Fibroblast of skin of back (primary cell): ENCODE measurements at places on chromosomes 13 and 19.

GRCh38 chr13:31927219-31927653 lies 104.3 kb upstream of the FRY start:
- no peak for DNase-seq

DNA sequence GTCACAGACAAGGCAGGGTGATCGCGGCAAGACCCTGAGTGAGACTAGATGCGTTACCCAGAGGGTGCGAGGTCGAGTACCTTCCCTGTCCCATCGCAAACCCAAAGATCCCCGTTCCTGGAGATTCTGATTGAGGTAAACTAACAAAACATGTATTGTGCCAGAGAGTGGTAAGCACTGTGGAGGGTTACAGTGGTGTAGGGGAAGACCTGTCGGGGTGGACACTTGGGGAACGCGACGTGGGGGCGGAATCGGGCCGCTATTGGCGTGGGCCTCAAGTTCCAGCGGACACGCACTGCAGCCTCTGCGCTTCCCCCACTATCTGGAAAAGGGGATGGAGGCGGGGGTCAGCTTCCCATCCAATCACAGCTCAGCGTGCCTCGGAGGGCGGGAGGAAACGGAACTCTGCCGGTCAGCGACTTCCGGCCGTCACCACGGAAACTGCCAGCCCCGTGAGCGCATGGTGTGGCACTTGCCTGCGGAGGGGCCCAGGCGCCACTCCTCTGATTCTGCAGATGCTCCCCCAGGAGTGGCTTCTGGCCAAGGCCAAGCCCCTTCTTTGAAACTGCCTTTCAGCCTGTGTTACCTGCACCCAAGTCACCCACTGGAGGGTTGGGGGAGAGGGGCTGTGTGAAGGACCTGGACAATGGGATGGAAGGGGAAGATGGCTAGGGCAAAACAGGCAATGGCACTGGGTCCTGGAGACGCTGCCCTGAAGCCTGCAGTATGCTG lies 1.0 kb upstream of the UBE2M start:
- DNase-seq: peak; percentile 94

DNA sequence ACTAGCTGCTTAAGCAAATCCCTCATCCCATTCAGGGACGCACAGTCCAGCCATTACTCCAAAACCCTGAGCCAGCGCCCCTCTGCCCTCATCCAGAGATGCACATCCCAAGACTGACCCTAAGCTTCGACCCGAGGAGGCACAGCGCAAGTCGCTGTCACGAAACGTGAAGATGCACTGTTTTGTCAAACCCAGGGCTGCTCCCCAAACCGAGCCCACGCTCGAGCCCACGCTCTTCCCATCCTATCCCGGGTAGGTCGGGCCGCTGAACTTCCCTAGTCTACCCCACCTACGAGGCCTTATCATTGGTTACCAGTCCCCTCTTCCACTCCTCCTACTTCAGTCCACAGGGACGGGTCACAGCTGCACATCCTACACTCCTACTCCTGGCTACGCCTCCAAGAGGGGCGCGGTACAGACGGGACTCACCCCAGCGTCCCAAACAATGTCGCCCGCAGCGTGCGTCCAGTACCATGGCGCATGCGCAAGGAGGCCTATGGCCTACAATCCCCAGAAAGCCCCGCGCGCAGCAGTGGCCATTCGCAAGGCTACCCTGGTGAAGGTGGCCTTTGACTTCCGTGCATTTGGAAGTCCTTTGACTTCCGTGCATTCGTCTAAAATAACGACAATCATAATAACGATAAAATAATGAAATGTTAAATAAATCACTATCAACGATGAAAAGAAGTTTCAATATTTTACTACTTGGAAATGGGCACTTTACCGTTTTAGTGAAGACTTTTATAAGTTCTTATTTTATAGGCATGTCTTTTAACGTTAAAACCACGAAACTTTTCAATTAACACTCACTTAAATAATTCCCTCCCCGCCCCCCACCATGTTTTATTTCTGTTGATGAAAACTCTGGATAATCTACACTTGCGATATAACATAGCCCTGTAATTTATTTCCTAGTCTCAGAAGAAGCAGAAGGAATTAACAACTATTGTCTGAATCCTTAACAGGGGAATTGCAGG lies at the start of gene ZNF285:
Gene ZNF285 (minus strand): TSS at position 470 of the 977 bp plus-strand sequence. CDS start 4,395 bp downstream, outside the sequence.
- DNase-seq: peak; percentile 97

GRCh38 chr13:77168237-77168636 lies 141.3 kb upstream of the FBXL3 start:
- no peak for DNase-seq

GRCh38 chr13:88461272-88462009 lies 790.3 kb downstream of the SLITRK5 start:
- DNase-seq: no peak

DNA sequence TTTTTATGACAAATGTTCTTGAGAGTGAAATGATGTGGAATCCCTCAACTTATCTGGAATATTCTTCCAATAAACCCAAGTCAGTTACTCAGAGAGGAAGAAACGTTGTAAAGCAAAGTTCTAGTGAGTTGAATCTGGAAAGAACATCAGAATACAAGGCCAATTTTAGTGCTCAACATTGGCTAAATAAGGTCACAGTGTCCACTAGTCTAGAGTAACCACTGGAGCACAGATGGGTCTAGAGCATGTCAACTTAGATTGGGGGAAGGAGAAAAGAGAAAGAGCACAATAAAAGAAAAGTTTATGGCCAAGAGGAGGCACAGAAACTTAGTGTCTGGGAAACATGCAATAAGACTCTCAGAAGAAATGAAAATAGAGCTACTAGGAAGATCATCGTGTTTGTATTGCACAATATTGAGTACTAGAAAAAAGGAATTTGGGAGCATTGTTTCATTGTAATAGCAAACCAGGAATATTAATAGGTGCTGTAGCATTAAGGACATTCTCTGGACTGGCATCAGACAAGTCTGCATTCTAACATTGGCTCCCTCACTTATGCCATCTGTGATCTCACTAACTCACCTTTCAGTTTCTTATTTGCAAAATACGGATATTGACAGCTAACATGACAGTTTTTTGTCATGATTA lies 1318.5 kb downstream of the PCDH9 start:
- DNase-seq: no peak

- DNase-seq: no peak
These were observed 15.9 kb upstream of the ZNF98 start for GRCh38 chr19:22438011-22438410.

DNA sequence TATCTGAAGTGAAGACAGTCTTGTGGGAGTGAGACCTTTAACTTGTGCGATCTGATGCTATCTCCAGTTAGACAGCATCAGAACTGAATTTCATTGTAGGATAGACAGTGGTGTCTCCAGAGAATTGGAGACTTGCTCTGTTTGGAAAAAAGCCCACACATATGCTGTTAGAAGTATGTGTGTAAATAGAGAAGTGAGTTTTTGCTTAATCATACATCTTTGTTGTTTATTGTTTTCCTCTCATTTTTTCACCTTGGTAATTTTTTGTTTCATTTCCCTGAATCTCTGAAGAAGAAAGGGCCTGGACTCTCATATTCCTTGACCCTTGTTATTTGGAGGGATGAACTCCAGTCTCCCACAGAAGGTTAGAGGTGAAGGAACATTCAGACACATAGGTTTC lies 21.8 kb downstream of the FPR3 start:
- DNase-seq: no peak

DNA sequence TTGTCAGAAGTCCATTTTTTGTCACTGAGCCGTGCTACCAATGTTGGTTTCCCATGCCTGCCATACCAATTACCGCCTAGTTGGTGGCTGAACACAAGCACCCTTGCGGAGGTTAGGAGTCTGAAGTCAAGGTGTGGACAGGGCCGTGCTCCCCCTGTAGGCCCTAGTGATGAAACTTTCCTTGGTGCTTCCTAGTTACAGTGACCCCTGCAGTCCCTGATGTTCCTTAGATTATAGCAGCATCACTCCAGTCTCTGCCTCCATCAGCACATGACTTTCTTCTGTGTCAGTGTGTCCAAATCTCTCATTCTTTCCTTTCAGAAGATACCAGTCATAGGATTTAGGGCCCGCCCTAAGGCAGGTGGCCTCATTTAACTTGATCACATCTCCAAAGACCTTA lies 99.0 kb downstream of the MYO16 start:
- DNase-seq: no peak

DNA sequence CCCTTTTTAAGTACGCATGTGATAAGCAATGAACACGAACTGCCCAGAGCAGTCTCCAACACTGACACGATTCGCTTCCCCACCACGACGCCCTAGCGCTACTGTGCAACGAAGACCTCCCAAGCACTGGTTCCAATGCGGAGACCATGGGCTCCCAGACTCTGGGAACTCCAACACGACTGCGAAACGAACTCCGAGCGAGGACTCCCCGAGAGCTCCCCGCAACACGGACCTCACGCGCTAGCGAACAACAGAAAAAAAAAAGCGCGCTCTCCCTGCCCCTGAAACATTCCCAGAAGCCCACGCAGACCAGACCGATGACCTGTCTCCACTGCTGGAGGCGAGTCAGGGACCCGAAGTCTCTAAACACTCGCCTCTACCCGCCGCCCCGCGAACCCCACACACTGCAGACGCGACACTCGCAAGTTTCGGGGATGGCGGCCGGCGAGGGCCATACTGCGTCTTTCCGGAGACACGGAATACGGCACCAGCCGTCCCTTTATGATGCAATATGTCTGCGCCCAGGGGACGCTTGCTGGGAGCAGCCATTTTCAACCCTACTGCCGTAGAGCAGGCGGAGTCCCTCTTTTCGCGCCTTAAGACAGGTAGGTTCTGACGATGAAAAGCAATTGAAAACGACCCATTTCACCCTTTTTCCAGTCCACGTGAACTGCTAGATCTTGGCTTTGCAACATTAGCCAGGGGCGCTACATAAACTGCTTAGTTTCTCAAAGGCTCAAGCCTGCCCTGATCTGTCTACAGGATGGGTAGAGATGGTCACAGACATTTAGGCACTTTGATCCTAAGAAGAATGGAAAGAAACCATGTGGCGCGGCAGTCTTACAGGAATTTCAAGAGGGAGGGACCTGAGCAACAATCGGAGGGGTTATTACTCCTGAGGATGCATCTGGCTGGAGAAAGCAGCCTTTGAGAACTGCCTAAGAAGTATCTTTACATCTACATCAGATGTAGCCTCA lies at the start of gene ZNF577:
Gene ZNF577 (minus strand): TSS at position 430 of the 977 bp plus-strand sequence. CDS start 7,569 bp downstream, outside the sequence.
- peak; percentile 95 for DNase-seq

DNA sequence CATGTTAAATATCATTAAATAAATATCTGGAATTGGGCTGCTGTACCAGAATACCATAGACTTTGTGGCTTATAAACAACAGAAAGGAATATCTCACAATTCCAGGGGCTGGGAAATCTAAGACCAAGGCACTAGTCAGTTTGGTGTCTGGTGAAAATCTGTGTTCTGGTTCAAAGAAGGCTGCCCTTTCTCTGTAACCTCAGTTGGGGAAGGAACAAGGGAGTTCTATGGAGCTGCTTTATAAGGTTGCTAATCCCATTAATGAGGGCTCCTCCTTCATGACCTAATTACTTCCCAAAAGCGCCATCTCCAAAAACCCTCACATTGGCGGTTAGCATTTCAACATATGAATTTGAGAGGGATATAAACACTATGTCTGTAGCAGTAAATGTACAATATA lies 480.9 kb downstream of the GPC5 start:
- DNase-seq: no peak
